Activated CD8-positive, alpha-beta memory T cell treated with anti-CD3 and anti-CD28 coated beads for 48 hours (primary cell): ENCODE measurements at places on chromosomes 4 and X.

GRCh38 chr4:856225-856901 lies 30.4 kb upstream of the CPLX1 start:
- no peak for DNase-seq

DNA sequence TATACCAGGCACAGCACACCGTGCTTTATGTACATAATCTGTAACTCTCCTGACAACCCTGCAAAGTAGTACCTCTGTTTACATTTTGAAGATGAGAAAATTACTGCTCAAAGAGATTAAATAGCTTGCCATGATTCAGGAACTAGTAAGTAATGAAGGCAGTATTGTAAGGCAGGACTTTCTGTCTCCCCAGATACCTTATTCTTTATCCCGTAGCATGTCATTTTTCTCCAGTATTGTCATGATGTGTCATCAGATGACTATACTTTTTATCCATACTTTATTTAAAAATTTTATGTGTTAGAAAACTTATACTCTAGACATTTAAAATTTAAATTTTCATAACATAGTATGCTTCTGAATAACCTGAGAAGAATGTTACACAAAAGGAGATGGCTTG lies 188.3 kb upstream of the NUDT6 start:
- DNase-seq = no peak

DNA sequence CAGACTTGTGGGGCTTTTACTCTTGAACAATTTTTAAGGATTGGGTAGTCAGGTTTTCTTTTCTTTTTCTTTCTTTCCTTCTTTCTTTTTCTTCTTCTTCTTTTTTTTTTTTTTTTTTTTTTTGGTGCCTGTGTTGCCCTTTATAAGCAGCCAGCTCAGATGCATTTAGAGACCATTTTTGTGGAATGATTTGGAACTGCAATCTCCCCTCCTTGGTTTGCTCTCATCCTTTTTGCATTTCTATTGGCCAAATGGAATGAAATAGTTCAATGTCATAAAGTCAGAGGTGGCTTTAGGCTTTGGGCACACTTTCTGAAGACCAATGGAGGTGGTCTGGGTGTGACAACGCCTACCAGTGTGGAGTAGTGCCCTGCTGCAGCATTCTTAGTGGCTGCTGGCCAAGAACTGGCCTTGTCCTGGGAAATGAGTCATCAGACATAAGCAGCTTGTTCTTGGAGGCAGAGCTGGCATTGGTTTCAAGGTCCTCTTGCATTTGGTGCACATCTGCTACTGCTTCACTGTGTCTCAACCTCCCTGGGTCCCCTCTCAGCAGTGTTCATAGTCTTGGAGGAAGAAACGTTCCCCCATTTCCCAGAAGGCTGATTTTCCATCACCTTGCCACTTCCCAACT lies 84.5 kb downstream of the CT47B1 start:
- DNase-seq = no peak

GRCh38 chr4:40484346-40485090 lies 145.1 kb downstream of the RBM47 start:
- DNase-seq = no peak

GRCh38 chr4:170323623-170324022 lies 233.9 kb upstream of the AADAT start:
- no peak for DNase-seq

DNA sequence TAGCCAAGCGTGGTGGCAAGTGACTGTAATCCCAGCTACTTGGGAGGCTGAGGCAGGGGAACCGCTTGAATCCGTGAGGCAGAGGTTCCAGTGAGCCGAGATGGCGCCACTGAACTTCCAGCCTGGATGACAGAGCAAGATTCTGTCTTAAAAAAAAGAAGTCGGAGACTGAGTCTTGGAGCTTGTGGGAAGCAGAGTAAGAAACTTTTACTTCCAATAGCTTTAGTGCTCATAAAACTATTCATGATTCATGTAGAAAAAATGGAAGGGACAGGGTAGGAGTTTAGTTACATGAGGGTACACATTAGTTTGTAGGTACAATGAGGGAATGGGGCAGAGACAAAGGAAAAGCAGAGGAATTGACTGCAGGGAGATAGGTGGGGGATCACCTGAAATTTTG lies 19.3 kb downstream of the RAP2C start:
- DNase-seq = no peak

GRCh38 chr4:17556498-17556897 lies 20.5 kb upstream of the LAP3 start:
- DNase-seq = no peak

GRCh38 chrX:56728752-56729151 lies 291 bp upstream of the NBDY start:
- DNase-seq = no peak

- DNase-seq = no peak
These were observed 247.7 kb upstream of the ARSJ start for GRCh38 chr4:114226968-114227760.

DNA sequence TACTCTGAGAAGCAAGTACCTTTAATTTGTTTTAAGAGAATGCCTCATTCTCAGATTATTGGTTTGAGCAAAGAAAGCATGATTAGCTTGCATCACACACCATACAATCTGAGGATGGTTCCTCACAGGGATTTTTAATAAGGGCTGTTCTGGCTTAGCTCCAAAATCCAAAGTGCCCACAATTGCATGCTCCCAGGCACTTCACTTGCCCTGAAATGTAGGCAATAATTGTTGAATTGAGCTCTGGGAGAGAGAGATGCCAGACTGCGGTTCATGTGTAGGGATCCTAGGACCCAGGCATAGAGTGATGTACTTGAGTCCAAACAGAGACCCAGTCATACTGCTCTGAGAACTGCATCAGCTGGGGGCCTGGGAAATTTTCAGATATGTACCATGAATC lies 358.4 kb upstream of the CXorf51B start:
- no peak for DNase-seq

- DNase-seq = peak; percentile 41
These were observed 18.4 kb upstream of the LDB2 start for GRCh38 chr4:16916719-16917337.

DNA sequence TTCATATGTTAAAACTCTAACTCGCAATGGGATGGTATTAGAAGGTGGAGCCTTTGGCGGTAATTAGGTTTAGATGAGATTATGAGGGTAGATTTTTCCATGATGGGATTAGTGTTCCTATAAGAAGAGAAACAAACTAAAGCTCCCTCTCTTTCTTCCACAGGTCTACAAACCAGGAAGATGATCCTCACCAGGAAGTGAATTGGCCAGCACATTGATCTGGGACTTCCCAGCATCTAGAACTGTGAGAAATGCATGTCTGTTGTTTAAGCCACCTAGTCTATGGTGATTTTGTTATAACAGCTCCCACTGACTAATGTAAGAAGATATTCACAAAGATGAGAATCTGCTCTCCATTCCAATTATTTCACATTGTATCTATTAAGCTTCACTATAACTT lies 2266.9 kb downstream of the PCDH7 start:
- DNase-seq = no peak

DNA sequence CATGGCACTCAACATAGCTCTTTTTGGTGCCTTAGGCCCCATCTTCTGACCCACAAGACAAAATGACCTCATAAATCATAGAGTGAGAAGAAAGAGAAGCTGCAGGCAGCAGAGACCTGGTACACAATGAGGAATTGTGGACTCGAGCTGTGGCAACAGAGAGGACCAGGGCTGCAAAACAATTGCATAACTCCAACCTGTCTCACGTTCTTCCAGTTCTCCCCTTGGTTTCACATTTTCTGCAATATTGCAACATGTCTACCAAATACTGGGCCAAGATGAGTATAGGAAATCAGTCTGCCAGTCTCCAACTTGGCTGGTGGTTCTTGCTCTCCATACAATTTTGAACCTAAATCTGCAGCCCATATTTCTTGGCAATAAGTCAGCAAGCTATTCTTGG lies 105.3 kb downstream of the KDR start:
- DNase-seq = no peak

GRCh38 chr4:88352062-88352740 lies 26.5 kb upstream of the HERC6 start:
- no peak for DNase-seq

- no peak for DNase-seq
These were observed 64.2 kb upstream of the SYTL5 start for GRCh38 chrX:37942170-37942569.

DNA sequence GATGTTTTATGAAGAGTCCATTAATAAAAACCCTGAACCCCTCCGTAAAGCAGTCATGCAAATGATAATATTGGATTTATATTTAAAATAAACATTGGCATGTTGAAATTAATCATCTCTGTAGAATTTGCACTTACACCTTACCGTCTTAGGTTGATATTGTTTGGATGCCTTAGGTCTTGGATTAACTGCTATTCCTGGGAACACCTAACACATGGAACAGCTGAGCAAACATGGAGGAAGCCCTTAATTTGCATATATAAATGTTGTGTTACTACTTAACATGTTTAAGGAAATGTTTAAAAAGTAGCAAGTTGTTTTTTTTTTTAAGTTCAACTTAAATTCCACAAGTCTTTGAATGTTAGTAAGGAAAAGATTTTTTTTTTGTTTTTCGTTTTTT lies 62.5 kb downstream of the NSD2 start:
- DNase-seq = no peak

DNA sequence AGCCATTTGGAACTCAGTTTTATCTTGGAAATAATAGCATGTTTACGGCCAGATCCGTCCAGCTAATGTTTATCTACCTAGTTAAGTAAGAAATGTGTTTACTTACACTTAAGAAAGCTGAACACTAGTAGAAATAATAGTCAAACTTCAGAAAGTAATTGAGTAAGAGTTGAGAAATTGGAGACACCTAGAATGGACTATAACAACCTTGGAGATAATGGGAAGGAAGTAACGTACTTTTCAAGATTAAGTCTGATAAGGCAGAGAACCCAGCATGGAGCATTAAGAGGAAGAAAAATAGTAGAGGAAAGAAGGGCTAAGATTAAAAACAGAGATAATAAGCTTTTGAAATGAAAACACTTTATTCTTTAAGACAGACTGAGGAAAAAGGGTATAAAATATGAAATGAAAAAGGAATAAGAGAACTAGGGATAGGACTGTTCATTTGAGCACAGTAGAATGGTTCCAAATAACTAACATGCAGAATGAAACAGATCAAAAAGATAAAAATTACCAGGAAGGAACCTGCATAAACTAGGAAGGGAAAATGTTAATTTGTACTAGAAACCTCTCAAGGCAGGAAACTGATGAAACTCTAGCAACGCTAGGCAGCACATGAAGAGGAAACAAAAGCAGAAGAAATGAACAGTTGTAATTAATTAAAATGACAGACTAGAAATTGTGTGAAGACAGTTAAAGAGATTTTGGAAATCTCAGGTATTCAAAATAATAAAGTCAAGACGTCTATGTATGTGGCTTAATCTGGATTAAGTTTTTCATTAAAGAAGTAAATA lies 71.7 kb downstream of the FBXW7 start:
- no peak for DNase-seq

DNA sequence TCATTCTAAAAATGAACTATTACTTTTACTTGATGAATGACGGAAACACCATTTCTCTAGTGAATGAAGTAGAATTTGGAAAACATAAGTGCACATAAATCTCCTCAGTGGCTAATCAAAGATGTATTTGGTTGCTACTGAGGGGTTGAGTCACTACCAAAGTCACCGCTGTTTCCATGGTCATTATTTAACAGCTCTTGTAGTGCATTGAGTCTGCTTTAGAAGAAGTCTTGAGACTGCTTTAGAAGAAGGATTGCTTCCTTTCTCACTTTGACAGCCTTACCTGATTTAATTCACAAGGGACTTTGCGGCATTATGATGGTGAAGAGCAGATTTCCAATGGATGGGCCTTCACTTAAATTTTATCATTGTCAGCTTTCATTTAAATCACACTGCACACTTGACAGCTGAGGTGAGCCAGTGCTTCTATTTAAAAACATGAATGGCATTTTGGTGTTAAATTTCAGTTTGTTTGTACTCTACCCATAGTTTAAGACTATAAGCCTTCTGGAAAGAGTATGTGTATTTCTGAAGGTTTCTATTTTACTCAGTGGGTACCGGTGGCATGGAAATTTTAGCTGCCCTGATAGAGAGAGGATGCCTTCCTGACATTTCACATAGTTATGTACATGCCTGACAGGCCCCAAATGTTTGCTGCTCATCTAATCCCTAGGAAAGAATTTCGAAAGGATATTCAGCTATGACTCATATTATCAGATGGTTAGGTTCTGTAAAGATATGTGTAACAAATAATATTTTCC lies 9.5 kb downstream of the ASB5 start:
- no peak for DNase-seq

DNA sequence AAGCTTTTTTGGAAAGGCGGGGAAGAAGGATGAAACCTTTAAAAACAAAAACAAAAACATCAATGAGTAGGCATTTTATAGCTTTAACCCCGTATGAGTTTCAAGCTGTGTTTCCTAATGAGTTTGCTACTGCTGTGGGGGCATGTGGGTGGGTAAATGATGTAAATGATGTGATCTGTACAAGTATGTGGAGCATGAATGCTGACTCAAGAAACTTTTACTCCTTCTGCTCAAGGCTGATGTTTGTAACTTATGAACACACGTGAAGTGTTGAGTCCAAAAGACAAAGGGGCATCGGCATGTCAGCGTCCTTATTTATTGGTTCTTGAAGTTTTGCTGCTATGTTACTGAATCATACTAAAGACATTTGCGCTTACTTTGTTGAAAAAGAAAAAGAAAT lies 76.9 kb downstream of the CLCN4 start:
- DNase-seq = no peak

DNA sequence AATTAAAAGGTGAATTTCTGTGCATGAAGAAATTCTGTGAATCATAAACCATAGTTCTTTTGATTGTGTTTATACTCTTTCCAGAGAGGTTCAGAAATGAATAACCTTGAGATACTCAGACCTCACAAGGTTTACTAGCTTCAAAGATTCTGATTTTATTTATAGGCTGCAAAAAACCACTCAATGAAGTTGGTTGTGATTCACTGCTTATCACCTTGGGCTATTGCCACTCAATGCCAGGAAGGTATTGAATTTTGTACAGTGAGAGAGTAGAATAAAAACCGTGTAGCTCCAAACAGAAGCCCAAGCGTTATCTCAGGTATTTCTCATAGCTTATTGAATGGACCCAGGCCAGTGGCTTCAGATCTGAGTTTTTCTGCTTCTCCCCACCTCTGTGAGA lies 118.7 kb downstream of the FHIP1A start:
- no peak for DNase-seq

DNA sequence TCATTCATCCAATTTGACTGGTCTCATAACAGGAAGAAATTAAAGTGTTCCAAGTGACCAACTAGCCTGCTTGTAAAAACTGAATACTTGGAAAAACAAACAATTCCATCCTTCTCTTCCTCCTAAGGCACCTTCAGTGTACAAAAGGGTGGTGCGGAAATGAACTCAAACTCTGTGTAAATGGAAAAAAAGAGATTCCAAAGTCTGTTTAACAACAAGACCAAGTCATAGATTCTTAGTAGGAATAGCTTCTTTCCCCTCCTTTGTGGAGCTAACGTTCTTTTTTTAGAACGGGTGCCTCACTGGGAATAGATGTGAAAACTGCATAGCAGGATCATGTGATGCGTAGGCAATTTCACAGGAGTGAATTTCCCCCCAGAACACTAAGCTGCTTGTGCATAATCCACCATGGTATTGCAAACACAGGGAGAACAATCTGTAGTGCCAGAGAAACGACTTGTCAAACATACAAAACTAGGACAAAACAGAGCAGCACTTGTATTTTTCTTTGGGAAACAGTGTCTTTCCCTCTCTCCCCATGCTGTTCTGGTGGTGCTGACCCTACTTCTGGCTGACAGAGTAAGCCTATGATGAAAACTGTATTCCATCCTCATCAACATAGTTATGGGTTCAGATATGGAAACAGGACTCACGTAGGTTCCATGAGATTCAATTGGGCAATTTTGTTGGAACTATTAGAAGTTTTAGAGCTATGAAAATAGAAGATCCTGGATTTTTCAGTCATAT lies 13.2 kb upstream of the SOD3 start:
- DNase-seq = no peak
